DND-41 (cell line): ENCODE measurements at places on chromosomes 7 and 10.

DNA sequence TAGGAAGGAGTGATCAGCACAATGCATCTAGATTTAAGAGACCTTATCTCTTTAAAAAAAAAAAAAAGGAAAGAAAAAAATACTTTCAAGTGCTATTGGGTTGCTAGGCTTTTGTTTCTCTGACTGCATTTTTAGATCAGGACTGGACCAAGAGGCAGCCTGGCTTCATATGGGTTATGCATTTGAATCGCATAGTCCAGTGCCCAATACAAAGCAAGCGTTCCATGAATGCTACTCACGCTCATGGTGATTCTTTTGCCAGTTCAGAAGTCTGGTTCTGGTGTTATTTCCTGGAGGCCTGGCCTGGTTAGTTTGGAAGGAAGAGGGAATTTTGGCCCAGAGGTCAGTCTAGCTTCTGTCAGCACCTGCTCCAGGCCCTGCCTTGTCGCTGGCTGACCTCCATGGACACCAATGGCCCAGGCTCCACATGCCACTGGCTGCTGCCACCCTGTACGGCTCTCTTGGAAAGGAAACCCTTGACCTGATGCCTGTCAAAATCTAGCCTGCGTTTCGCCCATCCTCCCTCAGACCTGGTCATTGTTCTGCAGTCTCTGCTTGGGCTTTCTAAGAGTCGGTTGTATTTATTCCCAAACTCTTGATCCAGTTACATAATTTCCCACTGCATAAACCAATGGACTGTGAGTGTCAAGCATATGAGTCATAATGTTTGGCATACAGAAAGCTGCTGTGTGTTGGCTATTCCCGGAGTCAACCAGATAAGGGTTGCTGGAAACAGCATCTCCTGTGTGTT, 74.3 kb upstream of the MKX start:
- no peaks in the 10 kb centered on the region for H3K36me3 ChIP-seq
- H3K27ac ChIP-seq, result no peak overlapping the region
- no peak overlapping the region for H3K4me3 ChIP-seq
- no peaks in the 10 kb centered on the region for H3K27me3 ChIP-seq
- DNase-seq, result no peak

- H3K4me3 ChIP-seq, result no peak overlapping the region
- DNase-seq, result no peak
- H3K27me3 ChIP-seq, result no peaks in the 10 kb centered on the region
- no peak overlapping the region for H3K27ac ChIP-seq
Observed at GRCh38 chr7:36171503-36171902, 18.4 kb downstream of the EEPD1 start.

GRCh38 chr7:284762-285722, 4.9 kb upstream of the FOXL3 start:
- H3K36me3 ChIP-seq, result no peaks in the 10 kb centered on the region
- H3K4me1 ChIP-seq, result no peaks in the 10 kb centered on the region
- H3K4me3 ChIP-seq, result no peak overlapping the region
- DNase-seq, result no peak
- H3K27me3 ChIP-seq, result no peaks in the 10 kb centered on the region

DNA sequence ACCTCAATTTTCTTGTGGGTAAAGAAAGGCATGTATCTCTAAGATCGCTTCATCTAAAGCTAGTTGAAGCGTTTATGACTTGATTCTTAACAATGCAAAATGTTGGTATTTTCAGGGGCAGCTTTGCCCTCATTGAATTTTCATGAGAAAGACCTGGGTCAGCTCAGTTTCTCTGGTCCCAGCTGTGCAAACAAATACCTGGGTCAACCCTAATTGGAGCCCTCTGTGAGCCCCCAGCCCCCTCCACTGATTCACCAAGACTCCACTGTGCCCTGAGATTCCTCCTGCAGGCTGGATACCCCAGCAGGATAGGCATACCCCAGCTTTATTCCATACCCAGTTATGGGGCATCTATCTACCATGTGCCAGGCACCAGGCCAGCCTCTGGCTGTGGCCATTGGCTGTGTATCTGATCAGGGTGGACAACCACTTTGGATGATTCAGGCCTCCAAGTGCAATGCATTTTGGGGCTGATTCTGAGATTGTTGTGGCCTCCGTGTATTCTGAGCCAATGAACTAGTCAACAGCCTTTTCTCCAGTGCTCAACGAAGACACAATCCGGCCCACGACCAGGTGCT, 201.9 kb downstream of the MYOF start:
- no peak for DNase-seq
- H3K27ac ChIP-seq, result no peak overlapping the region
- H3K27me3 ChIP-seq, result no peaks in the 10 kb centered on the region

- no peak overlapping the region for H3K4me3 ChIP-seq
- H3K27me3 ChIP-seq, result no peaks in the 10 kb centered on the region
- H3K27ac ChIP-seq, result no peak overlapping the region
- DNase-seq, result no peak
Observed at GRCh38 chr7:2537981-2538851, 17.1 kb downstream of the BRAT1 start.

DNA sequence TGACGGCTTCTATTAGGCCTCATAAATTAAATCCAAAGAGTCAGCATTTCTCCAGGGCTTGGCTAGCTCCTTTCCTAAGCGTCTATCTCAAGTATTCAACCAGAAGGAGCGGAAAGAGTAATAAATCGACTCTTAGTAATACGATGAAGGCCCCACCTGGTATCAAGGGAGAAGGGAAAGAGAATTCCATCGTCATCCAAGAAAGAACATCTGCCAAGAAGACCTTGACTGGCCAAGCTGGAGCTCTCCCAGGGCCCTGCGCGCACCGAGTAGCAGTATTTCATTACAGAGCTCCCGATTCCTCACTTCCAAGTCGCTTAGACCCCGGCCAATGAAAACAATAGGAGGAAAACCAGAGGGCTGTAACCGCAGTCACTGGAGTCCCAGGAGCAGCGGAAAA, 178.0 kb upstream of the FRMD4A start:
- H3K27me3 ChIP-seq, result no peaks in the 10 kb centered on the region
- H3K36me3 ChIP-seq, result no peaks in the 10 kb centered on the region
- DNase-seq, result no peak
- no peak overlapping the region for H3K27ac ChIP-seq
- H3K4me1 ChIP-seq, result peaks cover 11% of the 10 kb centered on the region

GRCh38 chr7:47698386-47698785, 116.5 kb upstream of the TNS3 start:
- H3K27ac ChIP-seq, result no peak overlapping the region
- no peak for DNase-seq
- H3K27me3 ChIP-seq, result no peaks in the 10 kb centered on the region
- H3K4me1 ChIP-seq, result no peaks in the 10 kb centered on the region
- H3K4me3 ChIP-seq, result no peak overlapping the region

DNA sequence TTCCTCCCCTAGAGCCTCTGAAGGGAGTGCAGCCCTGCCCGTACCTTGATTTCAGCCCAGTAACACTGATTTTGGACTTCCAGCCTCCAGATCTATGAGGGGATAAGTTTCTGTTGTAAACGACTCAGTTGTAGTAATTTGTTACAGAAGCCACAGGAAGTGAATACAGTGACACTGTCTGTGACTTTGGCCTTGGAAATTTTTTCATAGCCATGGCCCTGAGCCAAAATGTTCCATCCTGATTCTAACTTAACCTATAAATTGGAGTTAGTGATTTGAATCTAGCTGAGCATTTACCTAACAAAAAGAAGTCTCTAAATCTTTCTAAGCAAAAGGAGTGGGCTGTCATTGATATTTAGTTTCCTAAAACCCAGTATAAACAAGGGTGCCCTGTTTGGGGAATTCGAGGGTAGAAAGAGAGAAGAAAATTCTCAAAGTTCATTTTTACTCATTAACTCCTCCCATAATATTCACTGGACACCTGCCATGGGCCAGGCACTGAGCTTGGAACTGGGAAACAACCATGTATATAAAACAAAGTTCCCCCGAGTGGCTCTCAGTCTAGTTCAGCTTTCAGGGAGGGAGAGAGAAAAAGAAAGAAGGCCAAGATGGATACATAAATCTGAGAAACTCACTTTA, 162.3 kb downstream of the SKIDA1 start:
- no peaks in the 10 kb centered on the region for H3K36me3 ChIP-seq
- no peaks in the 10 kb centered on the region for H3K4me1 ChIP-seq
- no peaks in the 10 kb centered on the region for H3K27me3 ChIP-seq
- no peak overlapping the region for H3K27ac ChIP-seq
- no peak overlapping the region for H3K4me3 ChIP-seq
- no peak for DNase-seq

GRCh38 chr10:15155978-15156656, 12.4 kb downstream of the NMT2 start:
- no peak for DNase-seq
- 0 out of 2 replicates have a peak, but pooled peaks cover 6% of the 10 kb centered on the region for H3K36me3 ChIP-seq
- H3K27ac ChIP-seq, result no peak overlapping the region
- no peaks in the 10 kb centered on the region for H3K4me1 ChIP-seq
- no peak overlapping the region for H3K4me3 ChIP-seq
- H3K27me3 ChIP-seq, result no peaks in the 10 kb centered on the region

DNA sequence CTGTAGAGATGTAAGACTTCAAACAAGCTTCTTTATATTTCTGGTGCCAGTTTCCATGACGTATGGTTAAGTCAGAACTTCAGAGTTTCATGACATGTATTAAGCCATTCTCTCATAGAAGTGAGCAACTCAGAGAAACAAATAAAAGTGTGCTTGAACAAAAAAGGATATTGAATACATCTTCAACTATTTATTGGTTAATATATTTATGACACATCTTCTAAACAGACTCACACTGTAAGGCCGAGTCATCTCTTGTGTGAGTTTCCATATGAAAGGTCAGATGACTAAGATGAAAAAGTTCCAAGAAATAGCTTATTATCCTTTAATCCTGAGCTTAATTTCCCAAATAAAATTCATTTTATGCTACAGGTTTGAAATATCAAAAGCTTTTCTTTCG, 105.5 kb upstream of the CSTF2T start:
- H3K4me1 ChIP-seq, result no peaks in the 10 kb centered on the region
- H3K36me3 ChIP-seq, result no peaks in the 10 kb centered on the region
- no peak overlapping the region for H3K27ac ChIP-seq
- no peaks in the 10 kb centered on the region for H3K27me3 ChIP-seq
- DNase-seq, result no peak

DNA sequence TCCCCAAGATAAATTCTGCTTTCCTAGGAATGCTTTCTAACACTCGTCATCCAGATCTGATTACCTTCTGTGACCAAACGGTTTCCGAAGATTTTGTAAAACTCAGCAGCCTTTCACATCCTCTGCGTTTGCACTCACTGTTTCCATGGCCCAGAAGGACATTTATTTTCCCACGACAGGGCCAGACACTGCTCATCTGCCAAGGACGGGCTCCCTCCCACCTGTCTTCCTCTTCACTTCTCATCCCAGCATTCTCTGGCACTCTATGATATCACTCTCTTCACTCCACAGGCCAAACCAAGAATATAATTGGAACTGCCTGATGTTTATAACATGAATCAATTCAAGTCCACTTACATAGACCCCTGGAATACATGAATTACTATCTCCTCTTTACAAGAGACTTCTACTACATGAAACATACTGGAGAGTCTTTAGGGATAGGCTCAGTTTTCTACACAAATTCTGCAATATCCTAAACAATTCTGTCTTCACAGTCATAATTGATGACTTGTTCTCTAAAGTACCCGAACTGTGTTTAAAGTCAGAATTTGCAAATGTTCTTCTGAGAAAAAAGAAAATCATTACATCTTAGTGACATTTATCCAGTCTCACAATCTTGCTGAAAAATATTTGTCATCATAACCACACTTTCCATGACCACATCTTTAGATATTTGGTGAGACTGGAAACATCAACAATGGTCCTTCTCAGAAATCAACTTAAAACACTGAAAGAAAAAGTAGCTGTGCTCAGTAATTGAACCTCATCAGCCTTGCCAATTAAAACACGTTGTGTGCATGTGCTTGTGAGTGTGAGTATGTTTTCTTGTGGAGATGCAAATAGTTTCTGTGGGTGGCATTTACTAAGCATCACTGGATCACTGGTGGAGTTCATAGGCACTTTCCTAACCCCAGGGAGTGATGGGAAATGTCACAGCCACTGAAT, 79.5 kb upstream of the PRSS58 start:
- no peaks in the 10 kb centered on the region for H3K27me3 ChIP-seq
- H3K4me3 ChIP-seq, result no peak overlapping the region
- H3K4me1 ChIP-seq, result peaks cover 11% of the 10 kb centered on the region
- H3K27ac ChIP-seq, result no peak overlapping the region
- no peaks in the 10 kb centered on the region for H3K36me3 ChIP-seq

DNA sequence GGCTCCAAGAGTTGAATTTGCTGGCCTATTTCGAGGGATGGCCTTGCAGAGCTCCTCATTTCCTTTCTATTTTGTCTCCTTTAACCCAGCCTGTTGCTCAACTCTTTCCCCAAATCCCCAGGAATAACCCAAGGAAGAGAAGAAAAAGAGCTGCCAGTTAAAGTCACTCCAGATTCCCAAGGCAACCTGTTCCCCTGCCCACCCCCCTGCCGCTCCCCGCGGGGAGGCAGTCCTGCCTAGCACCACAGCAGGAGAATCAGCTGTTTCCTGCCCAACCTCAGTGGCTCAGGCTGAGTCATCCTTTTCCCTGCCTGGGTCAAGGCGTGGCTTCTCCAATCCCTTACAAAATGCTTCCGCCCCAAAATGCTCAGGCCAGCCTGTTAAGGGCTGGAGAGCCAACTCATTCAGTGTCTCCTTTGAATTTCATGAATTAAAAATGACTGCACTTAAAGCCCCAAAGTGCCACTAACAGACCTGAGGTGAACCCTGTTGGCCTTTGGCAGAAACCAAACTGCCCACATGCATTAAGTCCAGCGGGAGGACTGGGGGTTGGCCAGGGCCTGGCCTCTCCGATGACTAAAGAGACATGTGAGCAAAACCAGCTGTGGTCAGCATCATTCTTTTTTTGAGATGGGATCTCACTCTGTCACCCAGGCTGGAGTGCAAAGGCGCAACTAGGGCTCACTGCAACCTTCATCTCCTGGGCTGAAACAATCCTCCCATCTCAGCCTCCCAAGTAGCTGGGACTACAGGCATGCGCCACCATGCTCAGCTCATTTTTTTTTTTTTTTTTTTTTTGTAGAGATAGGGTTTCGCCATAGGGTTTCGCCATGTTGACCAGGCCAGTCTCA, 83.2 kb upstream of the KIF5B start:
- no peaks in the 10 kb centered on the region for H3K36me3 ChIP-seq
- H3K4me1 ChIP-seq, result no peaks in the 10 kb centered on the region
- no peak overlapping the region for H3K27ac ChIP-seq
- H3K27me3 ChIP-seq, result no peaks in the 10 kb centered on the region
- peak; percentile 27 for DNase-seq
